ENCODE measurements at places on chromosomes 1 and 21.

GRCh38 chr1:239125027-239125426, 261.3 kb upstream of the CHRM3 start:
- no peak for DNase-seq

DNA sequence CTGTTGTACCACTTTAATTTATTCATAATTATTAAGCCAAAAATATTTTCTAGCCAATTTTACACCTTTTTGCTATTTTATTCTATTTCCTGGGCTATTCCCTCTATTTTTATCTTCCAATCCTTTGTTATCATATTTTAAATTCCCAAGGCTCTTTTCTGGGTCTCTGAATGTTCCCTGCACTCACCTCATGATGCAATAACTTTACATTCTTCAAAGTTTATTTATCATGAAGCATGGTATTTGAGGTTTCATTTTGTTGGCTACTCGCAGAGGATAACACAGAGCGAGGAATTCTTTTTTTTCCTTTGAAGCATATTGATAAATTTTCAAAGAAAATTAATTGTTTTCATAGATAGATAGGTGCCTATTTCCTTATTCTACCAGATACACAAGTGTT, 489.8 kb upstream of the TMPRSS15 start:
- no peak for DNase-seq

DNA sequence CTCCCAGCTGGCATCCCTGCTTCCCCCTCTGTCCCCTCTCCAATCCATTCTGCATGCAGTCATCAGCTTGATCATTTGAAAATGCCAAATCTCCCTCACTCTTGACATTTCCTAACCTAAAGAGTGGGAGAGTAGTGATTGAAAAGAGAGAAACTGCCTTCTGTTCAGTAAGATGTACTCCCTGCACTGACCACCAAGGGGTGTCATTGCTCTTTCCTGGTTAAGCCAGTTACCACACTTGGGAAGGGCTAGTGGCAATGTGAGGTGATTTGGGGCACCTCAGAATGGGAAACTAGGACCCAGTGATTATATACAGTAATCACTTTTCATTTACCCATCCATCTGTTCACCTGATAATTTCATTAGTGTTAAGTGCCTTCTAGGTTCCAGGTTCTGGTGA, 6.9 kb upstream of the TMEM269 start:
- no peak for DNase-seq

DNA sequence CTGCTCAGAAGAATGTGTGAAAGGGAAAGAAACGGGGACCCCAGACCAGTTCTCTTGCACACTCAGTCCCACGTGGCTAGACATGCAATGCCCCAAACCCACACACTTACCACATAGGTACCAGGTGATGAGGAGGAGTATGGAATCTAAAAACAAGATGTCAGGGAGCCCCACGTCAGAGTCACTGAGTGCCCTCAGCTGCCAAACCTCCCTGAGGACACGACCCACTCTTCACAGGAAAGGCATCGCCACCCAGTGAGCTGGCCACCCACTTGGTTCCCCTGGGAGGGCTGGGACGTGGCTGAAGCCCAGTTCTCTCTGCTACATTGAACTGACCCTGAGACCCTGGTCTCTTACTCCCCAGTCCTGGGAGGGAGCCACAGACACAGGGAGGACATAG, 41.4 kb downstream of the MRPL37 start:
- no peak for DNase-seq

GRCh38 chr1:61268546-61269240, 186.3 kb downstream of the NFIA start:
- DNase-seq: no peak

GRCh38 chr1:200739702-200740570, 1.2 kb downstream of the CAMSAP2 start:
- DNase-seq: no peak

DNA sequence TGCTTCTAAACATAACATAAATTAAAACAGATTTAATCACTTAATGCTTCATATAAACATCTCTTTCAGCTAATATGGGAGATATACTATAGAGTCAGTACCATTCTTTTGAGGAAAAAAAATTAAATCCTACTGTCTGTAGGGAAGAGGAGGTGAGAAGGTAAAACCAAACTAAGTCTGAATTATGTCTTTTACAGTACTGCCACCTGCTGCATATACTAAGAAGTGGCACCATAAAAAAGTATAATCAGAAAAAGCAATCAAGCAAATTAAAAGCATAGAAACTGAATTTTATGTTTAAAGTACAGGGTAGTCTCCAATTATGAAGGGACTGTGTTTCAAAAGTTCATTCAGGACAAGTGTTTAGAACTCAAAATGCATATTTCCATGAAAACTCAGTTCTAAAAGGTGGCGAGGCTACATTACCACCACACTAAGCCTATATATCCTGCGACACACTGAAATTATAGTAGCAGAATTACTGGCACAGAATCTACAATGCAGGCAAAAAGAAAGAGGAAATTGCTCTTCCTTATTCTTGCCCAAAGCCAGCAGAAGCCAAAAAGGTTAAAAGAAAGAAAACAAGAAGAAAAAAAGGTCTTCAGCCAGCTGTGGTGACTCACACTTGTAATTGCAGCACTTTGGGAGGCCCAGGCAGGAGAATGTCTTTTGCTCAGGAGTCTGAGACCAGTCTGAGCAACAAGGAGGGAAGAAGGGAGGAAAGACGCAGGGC, 9.0 kb downstream of the NSL1 start:
- DNase-seq: no peak

DNA sequence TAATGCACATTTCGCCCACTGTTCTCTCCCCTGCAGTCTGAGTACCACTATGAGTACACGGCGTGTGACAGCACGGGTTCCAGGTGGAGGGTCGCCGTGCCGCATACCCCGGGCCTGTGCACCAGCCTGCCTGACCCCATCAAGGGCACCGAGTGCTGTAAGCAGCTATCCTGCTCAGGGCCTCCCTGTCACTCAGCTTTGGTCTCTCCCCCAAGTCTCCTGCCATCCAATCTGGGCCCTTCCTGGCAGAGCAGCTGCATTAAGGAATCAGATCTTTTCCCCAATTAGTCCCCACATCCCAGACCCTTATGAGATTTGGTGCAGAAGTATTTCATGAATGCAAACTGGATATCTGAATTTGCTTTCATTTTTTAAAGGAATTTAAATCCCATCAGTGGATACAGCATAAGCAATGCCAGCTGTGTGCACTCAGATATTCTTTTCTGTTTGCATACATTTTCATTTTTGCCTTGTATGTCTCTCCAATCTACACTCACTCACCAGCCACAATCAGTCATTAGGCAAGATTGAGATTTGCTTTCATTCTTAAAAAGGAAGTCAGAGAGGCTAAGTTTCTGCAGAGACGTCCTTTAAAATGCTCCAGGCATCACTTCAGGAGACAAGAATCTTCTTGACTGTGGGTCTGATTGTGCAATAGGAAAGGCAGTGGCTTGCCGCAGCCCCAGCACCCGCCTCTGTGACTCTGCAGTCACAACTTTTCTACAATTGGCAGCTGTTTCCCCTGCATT, 48.1 kb downstream of the ELAPOR1 start:
- DNase-seq: no peak

- no peak for DNase-seq
Measured at GRCh38 chr1:31708324-31708723, 4.5 kb upstream of the COL16A1 start.

DNA sequence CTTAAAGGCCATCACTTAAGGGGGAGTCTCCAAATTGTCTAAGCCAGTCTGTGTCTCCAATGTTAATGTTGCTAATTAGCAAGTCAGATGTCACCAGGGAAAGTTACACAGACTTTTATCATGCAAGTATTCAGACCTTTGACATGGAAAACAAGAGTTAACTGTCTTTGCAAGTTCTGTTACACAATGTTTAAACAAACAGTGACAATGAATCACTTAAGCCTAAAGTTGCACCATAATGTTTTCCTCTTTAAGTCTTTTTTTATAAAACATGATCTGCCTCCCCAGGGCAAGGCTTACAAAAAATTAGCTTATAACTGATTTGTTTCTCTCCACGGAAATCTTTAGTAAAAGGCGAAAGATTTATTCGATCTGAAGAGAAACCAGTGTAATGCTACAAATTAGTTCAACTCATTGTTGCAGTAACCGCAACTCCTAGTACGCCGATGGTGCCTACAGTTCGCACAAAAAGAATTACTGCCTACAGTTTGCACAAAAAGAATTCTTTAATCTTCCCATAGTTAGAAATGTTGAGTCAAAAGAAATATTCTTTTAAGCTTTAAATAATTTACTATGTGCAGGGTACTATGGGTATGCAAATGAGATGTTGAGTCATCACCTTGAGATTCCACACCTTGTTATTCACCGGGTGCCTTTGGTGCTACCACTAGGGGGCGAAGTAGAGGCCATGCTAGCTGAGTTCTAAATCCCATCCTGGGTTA, 45.3 kb downstream of the HHAT start:
- no peak for DNase-seq

DNA sequence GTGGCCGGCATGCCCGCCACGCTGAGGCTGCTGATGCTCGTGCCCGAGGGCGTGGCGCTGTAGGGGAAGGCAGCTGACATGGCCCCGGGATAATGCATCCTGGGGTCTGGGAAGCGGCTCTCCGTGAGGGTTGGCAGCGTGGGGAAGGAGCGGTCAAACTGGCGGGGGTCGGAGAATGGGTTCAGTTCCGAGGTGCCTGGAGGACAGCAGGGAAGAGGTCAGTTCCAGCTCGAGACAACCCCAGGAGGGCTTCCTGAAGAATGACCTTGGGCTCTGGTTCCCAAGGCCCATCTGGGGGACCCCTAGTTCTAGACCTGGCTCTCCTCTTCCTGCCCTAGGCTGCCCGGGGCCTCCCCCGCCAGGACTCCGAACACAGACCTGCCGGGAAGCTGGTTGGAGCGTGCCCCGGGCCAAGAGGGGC, 27.6 kb downstream of the RUNX3 start:
- DNase-seq: no peak

GRCh38 chr1:228017356-228018124, 10.7 kb downstream of the WNT3A start:
- DNase-seq: no peak

- DNase-seq: no peak
Measured at GRCh38 chr1:228818928-228819630, 83.8 kb downstream of the RHOU start.

DNA sequence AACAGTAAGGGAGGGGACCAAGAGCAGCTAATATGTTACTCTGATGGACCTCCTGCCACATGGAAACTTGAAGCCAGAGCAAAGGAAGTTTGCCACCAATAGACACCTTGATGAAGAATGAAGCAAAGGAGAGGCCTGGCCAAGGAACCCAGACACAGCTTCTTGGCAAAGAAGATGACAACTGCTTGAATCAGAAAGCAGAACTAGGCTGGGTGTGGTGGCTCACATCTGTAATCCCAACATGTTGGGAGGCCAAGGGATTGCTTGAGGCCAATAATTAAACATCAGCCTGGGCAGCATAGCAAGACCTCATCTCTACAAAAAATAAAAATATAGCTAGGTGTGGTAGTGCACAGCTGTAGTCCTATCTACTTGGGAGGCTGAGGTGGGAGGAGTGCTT, 31.7 kb upstream of the CAPZB start:
- no peak for DNase-seq

DNA sequence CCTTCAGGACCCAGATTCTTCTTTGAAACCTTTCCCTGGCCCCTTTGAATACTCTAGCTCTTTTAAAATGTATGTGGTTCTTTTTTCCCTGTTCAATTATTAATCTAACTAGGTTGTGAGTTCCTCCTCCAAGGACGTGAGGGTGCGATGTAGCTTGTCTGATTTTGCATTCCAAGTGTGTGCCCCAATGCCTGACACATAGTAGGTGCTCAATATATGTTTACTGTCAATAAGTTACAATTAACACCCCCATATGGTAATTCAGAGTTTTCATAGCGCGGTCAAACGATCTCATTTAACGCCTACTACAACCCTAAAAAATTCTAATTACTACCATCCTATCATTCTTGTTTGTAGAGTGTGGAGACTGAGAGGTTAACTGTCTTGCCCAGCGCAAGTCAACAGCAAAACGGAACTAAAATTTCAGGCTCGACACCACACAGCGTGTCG, 482 bp upstream of the MTR start:
- DNase-seq: no peak

GRCh38 chr1:232557502-232558191, 72.3 kb downstream of the SIPA1L2 start:
- no peak for DNase-seq

DNA sequence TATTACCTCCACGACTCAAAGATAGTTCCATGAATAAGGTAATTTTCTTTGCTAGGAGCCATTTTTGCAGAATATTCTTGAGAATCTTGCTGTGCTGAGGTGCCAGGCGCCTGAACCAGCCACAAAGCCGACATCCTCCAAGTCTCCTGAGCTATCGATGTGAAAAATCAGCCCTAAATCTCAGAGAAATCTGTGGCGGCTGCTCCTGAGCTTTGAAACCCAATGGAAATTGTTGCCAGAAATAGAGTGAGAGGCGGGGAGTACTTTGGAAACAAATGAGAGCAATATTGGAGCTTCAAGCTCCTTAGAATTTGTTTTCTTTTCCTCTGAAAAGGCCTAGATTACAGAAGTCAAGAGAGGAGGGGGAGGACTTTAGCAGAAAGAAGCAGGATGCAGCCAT, 6.3 kb downstream of the CAMK1G start:
- no peak for DNase-seq

- no peak for DNase-seq
Measured at GRCh38 chr1:207873055-207873890, 37.7 kb downstream of the CD34 start.

DNA sequence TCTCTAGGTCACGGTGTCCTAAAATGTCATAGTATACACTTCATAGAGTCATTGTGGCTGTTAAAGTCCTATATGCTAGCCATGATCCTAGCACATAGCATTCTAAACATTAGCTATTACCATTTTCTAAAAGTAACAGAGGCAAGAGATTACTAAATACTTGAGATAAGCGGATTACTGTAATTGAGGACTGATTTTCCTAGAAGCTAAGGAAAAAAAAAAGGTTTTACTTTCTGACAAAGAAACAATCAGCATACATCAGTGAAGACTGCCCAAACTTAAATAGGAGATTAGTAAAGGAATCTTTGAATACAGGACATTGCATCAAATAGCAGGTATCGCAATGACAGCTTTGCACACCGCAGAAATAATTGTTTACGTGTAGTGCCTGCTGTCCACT, 91.3 kb upstream of the HNRNPU start:
- DNase-seq: no peak

GRCh38 chr1:227370533-227371254, 52.4 kb upstream of the CDC42BPA start:
- no peak for DNase-seq

DNA sequence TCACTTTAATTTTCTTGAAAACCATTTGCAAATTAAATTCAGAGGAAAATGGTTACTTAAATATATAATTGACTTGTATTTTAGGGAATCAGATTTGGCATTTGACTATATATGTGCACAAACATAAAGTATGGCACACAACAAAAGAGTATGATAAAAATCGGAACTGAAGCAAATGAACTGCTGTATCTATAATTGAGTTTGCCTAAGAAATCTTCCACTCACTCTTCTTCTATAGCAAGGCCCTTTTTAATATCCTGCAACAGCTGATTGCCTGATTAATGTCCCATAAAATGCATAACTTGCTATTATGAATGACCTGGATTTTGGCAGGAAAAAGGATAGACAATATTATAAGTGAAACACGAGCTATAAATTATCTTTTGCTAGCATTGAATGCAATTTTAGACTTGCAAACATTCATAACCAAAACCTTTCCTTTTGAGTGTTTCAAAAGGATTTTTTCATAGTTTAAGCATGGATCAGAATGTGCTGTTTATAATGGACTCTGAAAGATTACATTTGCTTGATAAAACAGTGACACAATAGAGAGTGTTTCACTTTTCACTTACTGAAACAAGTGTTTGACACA, 2204.3 kb downstream of the MRPL39 start:
- no peak for DNase-seq

GRCh38 chr21:34075760-34076660, 2.6 kb downstream of the MRPS6 start:
- no peak for DNase-seq

GRCh38 chr1:68173283-68173935, 58.9 kb downstream of the WLS start:
- DNase-seq: no peak

Measured in thoracic aorta (tissue), 2 donors.